Activated CD8-positive, alpha-beta memory T cell treated with anti-CD3 and anti-CD28 coated beads for 1 hour (primary cell): ENCODE measurements at places on chromosomes 7 and 10.

DNA sequence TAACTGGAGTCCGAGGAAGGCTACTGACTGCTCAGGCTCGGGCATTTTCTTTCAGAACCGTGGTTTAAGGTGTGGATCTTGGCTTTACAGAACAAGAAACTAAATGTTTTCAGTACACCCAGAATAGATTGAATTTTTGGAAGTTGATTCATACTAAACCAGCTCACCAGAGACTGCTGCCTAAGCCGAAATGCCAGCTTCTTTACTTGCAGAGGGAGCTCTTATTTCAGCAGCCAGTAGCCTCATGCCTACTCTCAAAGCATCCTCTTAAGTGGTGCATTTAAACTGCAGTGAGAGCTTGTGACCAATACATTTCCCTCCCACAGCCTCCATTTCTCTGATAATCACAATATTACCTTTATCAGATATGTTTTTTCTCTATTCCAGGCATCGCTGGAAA is 615.1 kb downstream of the SUGCT start:
- no peak for DNase-seq

DNA sequence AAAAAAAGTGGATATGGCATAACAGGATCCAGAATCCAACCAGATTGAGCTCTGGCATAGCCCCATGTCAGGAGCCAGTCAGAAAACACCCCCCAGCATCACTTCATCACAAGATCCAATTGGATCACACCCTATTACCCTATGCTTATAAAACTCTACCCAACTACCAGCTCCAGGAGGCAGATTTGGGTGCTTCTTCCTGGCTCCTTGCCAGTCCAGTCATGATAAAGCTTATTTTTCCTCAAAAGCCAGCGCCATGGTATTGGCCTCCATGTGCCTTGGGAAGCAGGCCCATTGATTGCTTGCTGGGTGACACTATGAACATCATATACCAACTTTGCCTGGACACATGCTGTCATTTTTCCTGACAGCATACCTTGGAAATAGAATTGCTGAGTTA is 281.4 kb upstream of the MKLN1 start:
- DNase-seq, result no peak

DNA sequence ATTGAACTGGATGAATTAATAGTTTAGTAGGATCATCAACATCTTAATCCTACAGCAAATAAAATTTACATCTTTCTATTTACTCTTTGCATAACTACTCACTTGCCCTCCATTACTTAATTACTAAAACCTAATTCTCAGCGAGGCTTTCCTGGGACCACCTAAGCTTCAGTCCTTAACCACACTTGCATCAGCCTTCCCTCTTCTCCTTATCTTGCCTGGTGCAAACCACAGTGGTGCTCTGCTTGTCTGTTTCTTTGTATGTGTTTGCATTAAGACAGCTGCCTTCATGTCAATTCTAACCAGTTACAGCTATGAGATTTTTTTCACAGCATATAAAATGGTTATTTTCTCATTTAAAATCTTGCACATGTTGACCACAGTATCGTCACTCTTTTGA is 72.6 kb upstream of the ZNF92 start:
- DNase-seq, result no peak

- DNase-seq, result no peak
These were observed 102.7 kb upstream of the FAM13C start for GRCh38 chr10:59465088-59465487.

DNA sequence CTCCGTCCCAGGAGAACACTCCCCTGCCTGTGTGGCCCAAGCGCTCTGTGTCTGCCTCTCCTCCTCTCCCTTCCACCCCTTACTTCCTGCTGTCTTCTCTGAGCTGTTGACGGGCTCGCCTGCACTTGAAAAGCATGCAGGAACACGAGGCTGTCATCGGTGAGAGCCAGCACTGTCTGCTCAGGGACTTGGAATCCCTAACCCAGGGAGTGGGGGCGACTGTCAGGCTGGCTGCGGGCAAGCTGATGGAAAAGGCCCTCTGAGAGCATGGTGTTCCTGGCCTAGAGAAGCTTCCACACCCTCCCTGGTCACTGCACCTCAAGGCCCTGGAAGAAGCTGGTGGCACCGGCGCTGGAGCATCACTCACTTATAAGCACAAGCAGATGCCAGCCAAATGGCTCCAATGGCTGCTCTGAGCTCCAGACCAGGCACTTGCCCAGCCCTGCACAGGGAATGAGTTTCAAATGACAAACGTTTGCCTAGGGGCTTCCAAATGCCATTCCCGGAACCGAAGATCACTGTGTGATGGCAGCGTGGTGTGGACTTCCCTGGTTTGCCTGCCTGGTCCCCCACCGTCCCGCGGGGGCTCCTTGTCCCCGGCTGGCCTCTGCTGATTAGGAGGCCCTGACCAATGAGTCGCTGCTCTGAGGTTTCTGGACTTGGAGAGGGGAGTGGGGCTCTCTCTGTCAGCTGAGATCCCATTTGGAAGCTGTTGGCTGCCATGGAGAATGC is 56.7 kb upstream of the EBF3 start:
- DNase-seq, result no peak

GRCh38 chr7:100493476-100494264 is 9.9 kb downstream of the NYAP1 start:
- DNase-seq, result peak; percentile 35

DNA sequence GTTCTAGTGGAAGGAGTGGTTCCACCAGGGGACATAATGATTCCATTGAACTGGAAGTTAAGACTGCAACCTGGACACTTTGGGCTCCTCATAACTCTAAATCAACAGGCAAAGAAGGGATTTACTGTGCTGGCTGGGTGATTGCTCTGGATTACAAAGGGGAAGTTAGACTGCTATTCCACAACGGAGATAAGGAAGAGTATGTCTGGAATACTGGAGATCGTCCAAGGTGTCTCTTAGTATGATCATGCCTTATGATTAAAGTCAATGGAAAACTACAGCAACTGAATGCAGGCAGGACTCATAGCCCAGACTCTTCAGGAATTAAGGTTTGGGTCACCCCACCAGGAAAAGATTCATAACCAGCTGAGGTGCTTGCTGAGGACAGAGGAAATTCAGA is 310.6 kb upstream of the MGMT start:
- no peak for DNase-seq

DNA sequence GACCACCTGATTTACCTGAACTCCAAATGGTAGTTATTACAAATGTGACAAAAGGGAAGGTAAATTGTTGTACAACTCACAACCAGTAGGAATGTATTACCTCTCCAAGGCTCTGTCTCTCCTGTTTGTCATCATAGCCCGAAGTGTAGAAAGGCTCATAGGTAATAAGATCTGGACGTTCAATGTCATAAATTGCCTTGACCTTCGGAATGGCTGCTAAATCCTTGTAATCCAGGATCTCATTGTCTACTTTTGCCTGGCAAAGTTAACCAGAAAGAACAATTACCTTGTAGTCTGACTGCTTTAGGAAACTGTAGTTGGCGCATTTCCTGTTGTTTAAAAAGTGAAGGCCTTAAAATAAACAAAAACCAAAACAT is 68.6 kb upstream of the AFAP1L2 start:
- DNase-seq, result no peak

DNA sequence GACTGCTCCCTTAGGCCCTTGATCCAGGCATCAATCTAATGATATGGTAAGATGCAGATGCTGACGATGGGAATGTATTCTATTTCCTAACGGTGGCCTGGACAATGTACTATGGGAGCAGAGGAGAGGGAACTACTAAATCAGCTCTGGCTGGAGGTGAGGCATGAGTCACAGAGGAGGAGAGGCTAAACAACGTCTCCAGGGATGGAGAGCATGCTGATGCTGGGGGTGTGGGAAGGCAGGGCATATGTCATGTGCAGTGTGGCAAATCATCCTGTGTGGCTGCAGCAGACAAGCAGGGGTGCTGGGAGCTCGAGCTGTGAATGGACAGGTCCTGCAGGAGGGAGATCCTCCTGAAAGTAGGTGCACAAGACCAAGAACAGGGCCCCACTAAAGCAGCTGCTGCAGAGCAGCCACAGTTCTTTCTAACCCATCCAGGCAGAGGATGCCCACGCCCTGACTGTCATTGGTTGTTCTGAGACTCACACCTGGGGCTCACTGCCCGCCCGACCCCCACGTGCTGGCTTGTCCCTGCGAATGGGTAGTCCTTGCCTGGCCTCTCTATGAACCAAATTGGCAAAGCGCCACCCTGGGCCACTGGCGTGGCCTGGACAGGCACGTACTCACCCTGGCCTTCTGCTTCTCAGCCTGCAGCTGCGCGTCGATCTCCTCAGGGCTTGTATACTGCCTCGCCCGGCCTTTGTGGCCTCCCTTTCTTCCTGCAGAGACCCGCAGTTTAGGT is 4.0 kb downstream of the PDAP1 start:
- no peak for DNase-seq

DNA sequence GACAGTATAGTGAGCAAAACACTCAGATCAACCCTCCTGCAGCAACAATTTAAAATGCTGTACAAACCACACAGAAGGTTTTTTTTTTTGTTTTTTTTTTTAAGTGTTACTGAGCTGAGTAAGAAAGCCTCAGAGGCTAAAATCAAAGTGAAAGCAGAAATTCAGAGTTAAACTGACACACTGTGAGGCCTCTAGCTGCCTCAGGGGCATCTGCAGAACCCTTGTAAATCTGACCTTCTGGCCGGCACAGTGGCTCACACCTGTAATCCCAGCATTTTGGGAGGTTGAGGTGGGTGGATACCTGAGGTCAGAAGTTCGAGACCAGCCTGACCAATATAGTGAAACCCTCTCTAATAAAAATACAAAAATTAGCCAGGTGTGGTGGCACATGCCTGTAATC is 7.4 kb upstream of the GNA12 start:
- DNase-seq, result no peak

DNA sequence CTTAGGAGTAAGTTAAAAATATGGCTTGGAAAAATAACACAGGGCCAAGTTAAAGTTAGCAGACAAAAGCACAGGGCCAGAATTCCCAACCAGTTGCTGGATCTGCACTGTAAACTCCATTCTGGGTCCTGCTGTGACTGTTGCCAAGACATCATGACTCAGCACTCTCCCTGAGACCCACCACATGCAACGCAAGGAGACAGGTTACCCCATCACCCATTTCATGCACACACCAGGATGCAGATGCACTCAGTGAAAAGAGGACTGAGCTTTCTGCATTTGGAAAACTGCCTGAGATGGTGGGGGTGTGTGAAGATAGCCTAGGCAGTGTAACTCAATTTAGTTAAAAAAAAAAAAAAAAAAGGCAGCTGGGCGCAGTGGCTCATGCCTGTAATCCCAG is 97.6 kb upstream of the ZNF438 start:
- DNase-seq, result no peak

- no peak for DNase-seq
These were observed 658 bp downstream of the DMBT1 start for GRCh38 chr10:122561212-122561611.

- no peak for DNase-seq
These were observed 51.2 kb downstream of the FOXL3 start for GRCh38 chr7:340979-341694.

- no peak for DNase-seq
These were observed 52.5 kb upstream of the SEPTIN7 start for GRCh38 chr7:35748371-35748770.

DNA sequence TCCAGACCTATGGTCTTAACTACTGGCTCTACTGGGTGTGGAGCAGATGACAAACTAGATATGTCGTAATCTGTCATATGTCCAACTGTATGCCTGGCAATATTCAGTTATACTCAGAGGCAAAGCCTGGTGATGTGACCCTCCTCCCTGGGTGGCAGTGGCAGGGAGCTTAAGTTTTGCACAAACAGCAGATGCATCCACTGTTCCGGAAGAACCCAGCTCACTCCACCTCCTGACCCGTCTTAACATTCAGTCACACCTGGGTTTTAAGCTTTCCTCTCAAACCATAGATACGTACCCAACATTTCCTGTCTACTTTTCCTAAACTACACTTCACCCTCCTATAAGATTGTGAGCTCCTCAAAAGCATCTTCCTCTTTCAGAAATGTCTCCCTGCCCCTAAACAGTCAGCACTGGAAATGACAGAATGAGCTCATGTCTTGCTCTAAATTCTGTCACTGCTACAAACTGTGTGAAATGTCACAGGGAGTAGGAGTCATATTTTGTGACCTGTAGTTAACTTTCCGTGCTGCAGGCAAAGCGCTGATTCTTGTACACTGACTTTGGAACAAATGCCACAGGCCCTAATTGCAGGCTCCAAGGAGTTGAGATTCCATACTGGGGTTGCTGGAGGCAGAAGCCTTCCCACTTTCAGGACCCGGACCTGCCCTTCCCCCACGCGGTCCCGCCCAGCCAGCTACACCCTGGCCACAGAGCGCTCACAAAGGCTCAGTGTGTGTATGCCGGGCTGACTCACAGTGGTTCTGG is 23.9 kb downstream of the SCD start:
- DNase-seq, result no peak

GRCh38 chr7:127221731-127222130 is 31.0 kb downstream of the GRM8 start:
- no peak for DNase-seq

DNA sequence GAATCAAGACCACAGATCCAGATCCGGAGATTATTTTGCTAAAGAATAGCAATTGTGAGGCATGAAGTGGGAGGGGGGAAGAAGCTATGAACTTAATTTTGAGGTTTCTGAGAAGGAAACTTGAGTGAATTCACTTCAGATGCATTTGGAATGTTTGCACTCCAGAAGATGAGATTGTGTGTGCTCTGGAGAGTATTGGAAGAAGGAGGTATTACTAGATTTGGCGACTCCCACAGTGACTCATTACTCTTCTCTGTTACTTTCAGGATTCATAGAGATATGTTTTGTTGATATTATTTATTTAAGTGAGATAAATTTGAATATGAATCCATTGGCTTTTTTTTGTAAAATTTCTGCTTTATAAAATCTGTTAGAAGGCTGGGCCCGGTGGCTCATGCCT is 80.7 kb downstream of the ANKRD30A start:
- DNase-seq, result no peak

DNA sequence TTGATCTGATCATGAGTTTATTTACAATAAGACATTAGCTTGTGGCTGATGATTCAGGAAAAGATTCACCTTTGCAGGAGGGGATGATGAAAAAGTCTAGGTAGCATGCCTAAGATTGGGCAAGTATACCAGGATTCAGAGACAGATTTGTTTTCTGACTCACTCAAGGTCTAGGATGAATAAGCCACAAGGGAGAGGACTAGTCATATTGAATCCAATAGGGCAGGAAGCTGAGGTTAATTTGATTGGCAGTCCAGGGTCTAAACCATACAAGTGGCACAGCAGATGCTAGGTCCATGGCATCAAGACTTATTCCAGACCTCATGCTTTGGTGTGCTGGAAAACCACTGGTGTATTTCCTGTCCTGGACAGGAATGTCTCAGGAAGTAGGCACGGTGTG is 1133.4 kb downstream of the XPNPEP1 start:
- no peak for DNase-seq

- DNase-seq, result no peak
These were observed 297.4 kb upstream of the NEBL start for GRCh38 chr10:21194510-21194993.

GRCh38 chr10:102109166-102110116 is 10.7 kb downstream of the LDB1 start:
- DNase-seq, result no peak

DNA sequence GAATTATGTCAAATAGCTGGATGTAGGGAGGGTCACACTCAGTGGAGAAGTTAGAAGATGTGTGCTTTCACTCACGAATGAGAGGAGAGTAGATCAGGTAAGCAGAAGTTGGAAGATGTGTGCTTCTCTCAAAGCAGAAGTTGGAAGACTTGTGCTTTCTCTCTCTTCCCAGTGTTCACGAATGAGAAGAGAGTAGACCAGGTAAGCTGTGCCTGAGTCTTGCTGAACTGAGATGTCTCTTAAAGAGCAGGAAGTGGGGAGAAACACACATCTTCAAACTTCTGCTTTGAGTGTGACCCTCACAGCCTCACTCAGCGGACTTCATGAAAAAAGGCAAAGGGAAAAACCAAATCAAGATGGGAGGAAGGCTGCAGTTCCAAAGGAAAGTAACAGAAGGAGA is 7.0 kb upstream of the TMEM243 start:
- DNase-seq, result no peak

GRCh38 chr7:87886875-87887274 is 10.6 kb downstream of the DBF4 start:
- no peak for DNase-seq
